ENCODE measurements at places on chromosomes 7 and 10.

GRCh38 chr7:391411-391951, 101.5 kb downstream of the FOXL3 start:
- no peak for DNase-seq

DNA sequence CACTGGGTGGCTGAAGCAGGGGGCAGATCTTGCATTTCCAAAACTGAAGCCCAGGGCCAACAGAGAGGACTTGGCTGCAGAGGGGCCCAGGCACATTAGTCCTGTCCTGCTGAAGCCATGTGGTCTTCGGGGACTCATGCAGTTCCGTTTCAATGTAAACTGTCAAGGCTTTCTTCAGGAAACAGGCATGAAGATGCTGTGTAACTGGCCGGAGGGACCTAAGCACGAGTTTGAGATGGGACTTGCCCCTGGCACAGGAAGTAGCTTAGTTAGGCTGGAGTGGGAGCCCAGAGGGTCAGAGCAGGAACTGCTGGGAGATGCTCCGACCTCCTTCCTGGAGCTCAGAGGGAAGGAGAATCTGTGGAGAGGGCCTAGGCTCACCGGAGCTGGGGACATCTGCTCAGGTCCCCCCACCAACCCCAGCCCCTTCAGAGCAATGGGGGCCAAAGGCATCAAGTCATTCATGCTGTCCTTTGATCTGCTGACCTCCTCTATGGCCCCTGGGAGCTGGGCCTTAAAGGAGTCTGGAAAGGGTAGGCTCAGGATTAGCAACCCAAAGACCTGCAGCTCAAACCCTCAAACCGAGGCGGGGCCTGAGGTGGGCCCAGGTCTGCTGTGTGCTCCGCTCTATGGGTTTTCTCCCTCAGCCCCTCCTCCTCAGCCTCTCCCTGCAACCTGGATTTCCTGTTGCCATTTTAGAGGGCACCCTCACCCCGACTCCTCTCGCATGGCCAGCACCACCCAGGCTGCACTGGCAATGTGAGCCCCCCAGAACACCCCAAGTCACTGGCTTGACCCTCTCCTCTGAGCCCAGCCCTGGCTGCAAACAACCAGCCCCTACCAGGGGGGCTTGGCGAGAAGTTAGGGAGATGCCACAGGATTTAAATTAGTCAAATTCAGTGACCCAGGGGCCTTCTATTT, 4.4 kb upstream of the MNX1 start:
- DNase-seq, result no peak

- DNase-seq, result no peak
Observed at GRCh38 chr10:34906067-34906965, 91.2 kb upstream of the PARD3 start.

- DNase-seq, result no peak
Observed at GRCh38 chr7:2821161-2821841, 22.8 kb downstream of the GNA12 start.

GRCh38 chr7:13717031-13717430, 272.4 kb downstream of the ETV1 start:
- no peak for DNase-seq

GRCh38 chr10:11204351-11204942, 186.8 kb downstream of the CELF2 start:
- DNase-seq, result no peak

GRCh38 chr10:69056536-69057260, 31.2 kb upstream of the SRGN start:
- DNase-seq, result no peak

- DNase-seq, result no peak
Observed at GRCh38 chr7:103772171-103772773, 217.2 kb downstream of the RELN start.

GRCh38 chr7:46767071-46767470, 814.8 kb downstream of the TNS3 start:
- DNase-seq, result no peak

DNA sequence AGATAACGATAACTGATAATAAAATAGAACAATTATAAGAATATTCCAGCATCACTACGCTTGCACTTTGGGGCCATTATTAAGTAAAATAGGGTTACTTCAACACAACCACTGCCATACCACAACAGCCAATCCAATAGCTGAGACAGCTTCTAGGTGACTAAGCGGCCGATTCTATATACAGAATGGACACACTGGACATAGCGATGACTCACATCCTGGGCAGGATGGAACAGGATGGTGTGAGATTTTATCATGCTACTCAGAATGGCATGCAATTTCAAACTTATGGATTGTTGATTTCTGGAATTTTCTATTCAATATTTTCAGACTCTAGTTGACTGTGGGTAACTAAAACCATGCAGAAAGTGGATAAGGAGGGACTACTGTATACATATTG, 920.9 kb downstream of the LRMDA start:
- DNase-seq, result no peak

GRCh38 chr10:126734967-126735366, 64.5 kb upstream of the C10orf90 start:
- no peak for DNase-seq

DNA sequence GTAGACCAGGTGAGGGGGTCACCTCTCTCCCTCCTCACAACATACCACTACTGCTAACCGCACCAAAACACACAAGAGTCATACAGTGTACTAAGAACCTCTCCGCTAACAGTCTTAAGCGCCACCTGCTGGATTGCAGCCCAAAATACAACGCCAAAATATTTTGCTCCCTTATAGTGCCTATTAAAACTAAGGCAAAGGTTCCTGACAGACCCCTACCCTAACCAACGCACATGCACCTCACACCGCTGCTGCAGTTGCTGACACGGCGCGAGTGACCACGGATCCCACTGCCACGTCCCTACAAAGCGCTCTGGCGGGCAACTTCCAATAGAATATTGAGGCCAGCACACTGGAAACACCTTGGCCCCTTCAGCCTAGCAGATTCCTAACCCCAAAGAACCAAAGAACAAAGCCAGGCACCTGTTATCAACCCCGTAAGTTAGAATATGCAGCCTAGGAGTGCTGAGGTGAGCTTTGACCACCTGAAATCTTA, 563.6 kb upstream of the SEMA3D start:
- no peak for DNase-seq

- DNase-seq, result no peak
Observed at GRCh38 chr10:3251172-3251571, 78.6 kb upstream of the PITRM1 start.

- DNase-seq, result no peak
Observed at GRCh38 chr7:120986650-120987049, 1.9 kb upstream of the CPED1 start.

- DNase-seq, result peak; percentile 50
Observed at GRCh38 chr10:101014230-101014884, 14.7 kb downstream of the LZTS2 start.

GRCh38 chr7:137850972-137851945, 4.5 kb upstream of the DGKI start:
- no peak for DNase-seq

DNA sequence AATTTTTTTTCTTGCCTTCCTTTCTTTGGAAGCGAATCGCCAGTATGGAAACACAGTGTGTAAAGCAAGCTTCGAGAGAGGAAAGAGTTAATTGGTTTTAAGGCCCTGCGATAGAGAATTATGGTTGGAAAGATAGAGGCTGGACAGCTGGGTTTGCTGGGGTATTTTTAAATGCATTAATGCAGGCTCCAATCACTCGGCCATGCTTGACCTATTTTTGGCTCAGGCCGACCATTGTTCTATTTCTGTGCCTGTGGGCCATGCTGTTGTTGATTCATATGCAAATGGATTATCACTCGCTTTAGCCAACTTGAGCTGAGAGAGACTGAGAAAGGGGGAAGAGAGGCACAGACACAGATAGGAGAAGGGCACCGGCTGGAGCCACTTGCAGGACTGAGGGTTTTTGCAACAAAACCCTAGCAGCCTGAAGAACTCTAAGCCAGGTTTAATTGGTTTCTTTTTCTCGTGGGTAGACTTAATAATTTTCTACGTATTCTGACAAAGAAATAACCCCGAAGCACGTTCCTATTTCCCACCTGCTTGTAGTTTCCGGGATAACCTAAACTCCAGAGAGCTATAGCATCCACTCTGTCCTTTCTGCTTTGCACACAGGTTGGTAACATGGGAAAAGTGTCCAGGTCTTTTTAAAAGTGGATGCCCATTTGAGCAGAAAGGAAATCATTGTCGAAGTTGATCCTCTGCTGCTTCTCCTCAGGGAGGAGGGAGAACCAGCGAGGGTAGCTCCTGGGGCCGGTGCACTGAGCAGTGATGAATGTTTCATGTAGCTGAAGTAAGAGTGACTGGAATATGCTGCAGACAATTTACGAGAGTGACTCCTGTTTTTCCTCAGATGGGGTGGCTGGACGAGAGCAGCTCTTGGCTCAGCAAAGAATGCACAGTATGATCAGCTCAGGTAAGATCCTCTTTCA, at the start of gene HDAC9:
Gene HDAC9, plus strand, starts transcription at position 338 of the 929 bp plus-strand sequence. Its CDS starts 554 bp downstream, at position 892.
- DNase-seq, result no peak

- no peak for DNase-seq
Observed at GRCh38 chr10:114719311-114719710, 61.2 kb upstream of the ABLIM1 start.

- no peak for DNase-seq
Observed at GRCh38 chr7:47454069-47454973, 127.6 kb downstream of the TNS3 start.

- no peak for DNase-seq
Observed at GRCh38 chr7:30436046-30436445, 42.5 kb downstream of the NOD1 start.

DNA sequence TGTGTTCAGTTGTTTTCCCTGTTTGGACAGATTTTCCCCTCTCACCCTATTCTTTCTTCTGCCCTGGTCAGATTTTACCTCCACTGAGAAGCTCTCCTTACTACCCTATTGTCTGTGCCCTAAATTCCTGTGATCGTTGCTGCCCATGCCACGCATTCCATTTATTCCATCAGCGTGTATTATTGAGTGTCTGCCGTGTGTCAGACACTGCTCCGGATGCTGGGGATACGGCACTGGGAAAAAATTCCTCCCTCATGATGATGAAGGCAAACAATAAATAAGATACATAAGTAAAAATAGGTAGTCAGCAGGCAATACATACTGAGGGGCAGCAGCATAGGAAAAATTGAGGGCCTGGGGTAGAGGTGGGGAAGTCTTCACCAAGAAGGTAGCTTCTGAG, 86.8 kb downstream of the FANK1 start:
- no peak for DNase-seq

GRCh38 chr7:20141666-20142065, 75.5 kb downstream of the MACC1 start:
- no peak for DNase-seq

- DNase-seq, result no peak
Observed at GRCh38 chr7:105931179-105931578, 31.9 kb upstream of the CDHR3 start.

- peak; percentile 80 for DNase-seq
Observed at GRCh38 chr10:102395400-102396316, at the start of gene NFKB2. NFKB2 (plus strand) TSS chr10:102395705; CDS start chr10:102395960, 255 bp downstream.

- no peak for DNase-seq
Observed at GRCh38 chr7:1883834-1884582, 213.9 kb downstream of the ELFN1 start.

- no peak for DNase-seq
Observed at GRCh38 chr7:158508802-158509385, 78.7 kb downstream of the PTPRN2 start.

DNA sequence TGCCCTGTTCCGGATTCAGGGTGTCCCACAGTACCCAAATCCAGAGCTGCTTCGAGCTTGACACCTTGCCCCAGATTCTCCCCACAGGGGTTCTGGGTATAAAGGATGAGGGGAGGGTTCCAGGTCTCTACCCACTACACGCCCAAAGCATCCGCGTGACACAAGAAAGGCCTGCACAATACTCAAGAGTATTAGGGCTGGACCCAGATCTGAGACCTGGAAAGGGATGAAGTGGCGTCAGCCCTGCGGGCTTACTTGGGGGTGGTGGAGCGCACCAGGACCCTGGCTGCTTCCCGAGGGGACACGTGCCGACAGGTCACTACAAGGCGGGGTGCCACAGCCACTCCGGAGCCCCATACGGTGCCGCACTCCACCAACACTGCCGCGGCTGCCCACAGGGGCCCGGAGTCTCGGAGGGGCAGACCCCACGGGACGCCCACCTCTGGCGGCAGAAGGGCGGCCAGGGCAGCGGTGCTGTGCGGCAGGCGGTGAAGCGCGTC, 1.3 kb downstream of the TYSND1 start:
- no peak for DNase-seq

DNA sequence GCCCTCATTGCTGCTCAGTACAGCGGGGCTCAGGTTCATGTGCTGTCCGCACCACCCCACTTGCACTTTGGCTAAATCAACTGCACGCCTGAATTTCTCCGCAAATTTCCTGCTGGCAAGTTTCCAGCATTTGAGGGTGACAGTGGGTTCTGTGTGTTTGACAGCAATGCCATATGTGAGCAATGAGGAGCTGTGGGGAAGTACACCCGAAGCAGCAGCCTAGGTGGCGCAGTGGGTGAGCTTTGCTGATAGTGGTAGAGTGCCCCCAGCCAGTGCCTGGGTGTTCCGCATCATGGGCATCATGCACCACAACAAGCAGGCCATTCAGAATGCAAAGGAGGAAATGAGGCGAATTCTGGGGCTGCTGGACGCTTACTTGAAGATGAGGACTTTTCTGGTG, 103.9 kb upstream of the POT1 start:
- no peak for DNase-seq

- DNase-seq, result no peak
Observed at GRCh38 chr7:13981070-13981469, 8.4 kb downstream of the ETV1 start.

GRCh38 chr7:78530351-78530750, 731.8 kb downstream of the PHTF2 start:
- DNase-seq, result no peak

GRCh38 chr7:37462138-37462537, 13.5 kb upstream of the ELMO1 start:
- no peak for DNase-seq

GRCh38 chr7:40356871-40357709, 222.3 kb downstream of the SUGCT start:
- DNase-seq, result no peak
